ENCODE measurements at places on chromosomes 7 and 10.

GRCh38 chr10:114208351-114208750 is 29.2 kb downstream of the TDRD1 start:
- DNase-seq: no peak

DNA sequence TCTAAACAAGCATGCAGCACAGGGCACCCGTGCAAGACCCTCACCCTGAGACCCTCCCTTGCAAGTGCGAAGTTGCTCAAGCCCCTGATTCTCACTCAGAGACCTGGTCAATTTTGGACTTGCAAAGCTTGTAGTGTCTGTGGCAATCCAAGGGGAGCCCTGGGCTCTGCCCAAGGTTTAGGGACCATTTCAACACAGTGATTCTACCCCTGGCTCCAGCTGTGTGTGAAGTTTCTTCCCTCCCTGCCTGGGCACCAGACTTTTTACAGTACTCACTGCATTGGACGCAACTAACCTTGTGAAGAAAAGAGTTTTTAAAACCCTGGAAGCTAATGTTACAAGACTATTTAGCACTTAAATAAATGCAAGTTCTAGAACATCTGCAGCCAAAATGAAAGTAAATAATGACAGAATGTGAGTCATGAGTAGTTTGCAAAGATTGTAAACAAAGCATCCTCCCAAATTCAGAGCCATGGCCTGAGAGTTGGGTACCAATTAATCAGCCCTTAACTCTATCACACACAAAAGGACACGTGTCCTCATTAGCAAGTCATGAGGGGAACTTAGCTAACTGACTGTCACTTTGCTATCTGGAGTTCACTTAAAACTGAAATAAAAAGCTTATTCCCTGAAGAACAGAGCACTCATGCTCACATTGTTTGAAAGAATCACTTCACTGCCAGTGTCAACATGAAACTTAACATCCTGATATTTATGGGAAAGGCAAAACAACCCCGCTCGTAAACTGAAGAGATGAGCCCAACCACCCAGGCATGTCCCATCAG is 48.1 kb downstream of the RGS10 start:
- no peak for DNase-seq

GRCh38 chr10:119728172-119728800 is 2.4 kb downstream of the INPP5F start:
- no peak for DNase-seq

- peak; percentile 63 for DNase-seq
Measured at GRCh38 chr10:31317652-31318381, 1.2 kb upstream of the ZEB1 start.

- no peak for DNase-seq
Measured at GRCh38 chr7:140060243-140060630, 2.5 kb downstream of the PARP12 start.

- peak; percentile 1 for DNase-seq
Measured at GRCh38 chr10:122878799-122879338, 512 bp downstream of the FAM24B start.

DNA sequence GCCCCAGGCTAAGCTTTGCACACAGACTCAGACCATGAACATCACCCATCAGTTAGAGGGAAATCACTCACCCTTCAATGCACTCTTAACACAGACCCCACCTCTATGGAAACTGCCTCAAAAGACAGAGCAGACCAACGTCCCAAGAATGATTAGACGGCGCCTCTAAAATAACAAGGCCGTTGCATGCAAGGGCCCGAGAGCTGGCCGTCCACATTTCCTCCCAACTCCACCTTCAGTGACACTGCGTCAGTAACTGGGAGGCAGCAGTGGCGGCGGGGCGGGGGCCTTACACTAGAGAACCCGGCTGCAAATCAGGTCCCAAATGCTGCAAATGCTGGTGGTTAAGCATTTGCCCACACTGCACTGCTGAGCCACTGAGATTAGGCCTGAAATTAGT is 115.0 kb downstream of the PTPRN2 start:
- DNase-seq: no peak

GRCh38 chr10:21230219-21230618 is 295.3 kb downstream of the SKIDA1 start:
- DNase-seq: no peak

DNA sequence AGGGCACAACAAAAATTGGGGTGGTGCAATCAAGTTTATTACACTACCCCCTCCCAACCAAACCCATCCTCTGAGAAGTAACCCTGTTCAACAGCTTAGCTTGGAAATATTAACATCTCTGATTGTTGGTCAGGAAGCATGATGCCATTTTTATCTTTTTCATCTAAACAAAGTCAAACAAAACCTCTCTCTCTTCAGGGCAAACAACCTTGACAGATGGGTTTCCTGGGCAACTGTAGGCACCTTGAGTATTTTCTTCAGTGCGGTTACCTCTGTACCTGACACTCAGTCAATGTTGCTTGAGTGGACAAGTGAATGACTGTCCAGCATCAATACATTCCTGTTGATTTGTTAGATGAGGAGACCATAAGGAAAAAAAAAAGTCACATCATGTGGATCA is 183.6 kb downstream of the NRP1 start:
- no peak for DNase-seq

DNA sequence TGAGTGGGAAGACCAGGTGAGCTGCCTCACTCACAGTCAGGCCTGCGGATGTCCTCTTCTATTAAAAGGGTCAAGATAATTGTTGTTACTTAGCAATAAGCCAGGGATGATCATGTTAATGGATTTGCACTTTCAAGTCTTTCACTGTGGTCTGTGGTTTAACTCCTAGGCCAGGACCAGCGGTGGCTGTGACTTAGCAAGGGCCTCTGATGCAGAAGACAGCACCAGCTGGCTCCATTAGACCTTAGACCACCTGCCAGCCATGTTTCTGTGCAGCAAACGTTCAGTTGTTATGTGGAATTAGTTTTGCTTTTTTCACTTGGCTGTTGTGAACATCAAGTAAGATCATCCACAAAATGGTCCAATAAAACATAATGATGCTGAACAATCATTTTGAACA is 537.3 kb downstream of the TNS3 start:
- no peak for DNase-seq

GRCh38 chr7:50939021-50939420 is 156.3 kb upstream of the GRB10 start:
- DNase-seq: no peak

- no peak for DNase-seq
Measured at GRCh38 chr10:12051241-12051640, 8.6 kb upstream of the UPF2 start.

DNA sequence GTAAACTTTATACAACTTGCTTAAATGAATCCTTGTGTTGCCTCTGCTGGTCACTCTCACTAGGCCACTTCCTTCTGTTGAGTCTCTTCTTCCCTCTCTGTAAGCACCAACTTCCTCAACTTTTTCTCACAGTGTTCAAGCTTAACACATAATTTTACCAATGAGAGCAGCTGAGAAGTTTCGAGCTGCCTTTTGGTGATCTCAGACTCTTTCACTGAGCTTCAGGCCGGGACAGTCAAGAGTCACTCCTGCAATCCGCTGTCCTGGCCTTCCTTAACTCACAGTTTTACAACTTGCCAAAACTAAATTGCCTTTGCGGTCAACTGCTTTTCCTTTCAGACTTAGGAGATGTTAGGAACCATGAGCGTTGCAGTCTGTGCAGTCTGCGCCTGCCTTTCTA is 47.4 kb downstream of the PRPF18 start:
- no peak for DNase-seq

DNA sequence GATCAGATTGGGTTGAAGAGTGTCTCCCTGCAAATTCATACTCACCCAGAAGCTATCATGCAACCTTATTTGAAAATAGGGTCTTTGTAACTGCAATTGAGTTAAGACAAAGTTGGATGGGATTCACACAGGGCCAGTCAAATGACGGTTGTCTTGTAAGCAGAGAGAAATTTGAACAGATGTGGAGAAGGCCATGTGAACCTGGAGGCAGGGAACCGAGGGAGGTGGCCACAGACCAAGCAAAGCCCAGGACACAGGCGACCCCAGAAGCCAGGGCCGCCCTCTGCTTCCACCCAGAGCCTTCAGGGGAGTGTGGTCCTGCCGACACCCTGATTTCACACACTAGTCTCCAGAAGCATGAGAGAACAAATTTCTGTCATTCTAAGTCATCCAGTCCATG is 140.8 kb downstream of the SFMBT2 start:
- DNase-seq: no peak

GRCh38 chr7:98994046-98994944 is 116.0 kb downstream of the TRRAP start:
- DNase-seq: no peak

- DNase-seq: no peak
Measured at GRCh38 chr7:90412458-90413184, 9.4 kb downstream of the CLDN12 start.

DNA sequence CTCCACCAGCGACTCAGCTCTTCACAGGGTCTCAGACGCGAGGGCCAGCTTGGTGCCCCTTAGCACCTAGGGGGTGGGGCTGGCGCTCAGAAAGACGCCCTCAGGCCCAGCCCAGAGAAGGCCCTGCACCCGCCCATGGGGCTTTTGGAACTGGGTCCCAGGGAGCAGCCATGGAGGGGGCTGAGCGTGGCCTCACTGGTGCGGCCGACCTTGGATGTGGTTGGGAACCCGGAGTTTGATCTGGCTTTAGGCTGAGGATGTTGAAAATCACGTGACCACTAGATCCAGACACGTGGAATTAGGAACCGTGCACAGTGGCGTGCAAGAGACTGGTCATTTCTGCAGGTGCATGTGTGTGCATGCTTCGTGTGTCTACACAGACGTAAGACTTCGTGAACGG is 185.4 kb downstream of the DNAJB6 start:
- DNase-seq: no peak

GRCh38 chr10:104325436-104326435 is 12.5 kb downstream of the ITPRIP start:
- no peak for DNase-seq

GRCh38 chr10:73522263-73522662 is 26.4 kb upstream of the PPP3CB start:
- no peak for DNase-seq

GRCh38 chr7:153902862-153903261 is 149.3 kb upstream of the DPP6 start:
- no peak for DNase-seq

- DNase-seq: no peak
Measured at GRCh38 chr10:121708728-121709674, 110.8 kb upstream of the FGFR2 start.

GRCh38 chr7:100640517-100641440 is 573 bp downstream of the TFR2 start:
- no peak for DNase-seq

DNA sequence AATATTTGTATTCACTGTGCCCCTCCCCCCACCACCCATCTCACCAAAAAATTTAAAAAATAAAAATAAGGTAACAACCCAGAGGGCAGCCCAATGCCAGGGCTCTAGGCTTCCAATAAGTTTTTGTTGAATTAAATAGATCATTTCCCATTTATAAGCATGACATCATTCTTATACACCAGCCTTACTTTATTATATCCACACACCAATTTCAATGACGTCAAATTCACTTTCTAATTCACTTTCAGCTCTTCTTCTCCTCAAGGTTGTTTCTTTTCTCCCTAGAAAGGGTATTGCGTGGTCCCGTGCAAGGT is 1.2 kb upstream of the DKK1 start:
- DNase-seq: no peak

- no peak for DNase-seq
Measured at GRCh38 chr7:7771452-7771851, 53.0 kb upstream of the RPA3 start.

- DNase-seq: no peak
Measured at GRCh38 chr10:87782721-87783120, 35.3 kb downstream of the ATAD1 start.

GRCh38 chr7:156897673-156898072 is 4.7 kb upstream of the LMBR1 start:
- no peak for DNase-seq

GRCh38 chr7:74083928-74084721 is 521 bp downstream of the LIMK1 start:
- DNase-seq: no peak

- DNase-seq: no peak
Measured at GRCh38 chr7:55308186-55308929, 56.8 kb upstream of the LANCL2 start.

DNA sequence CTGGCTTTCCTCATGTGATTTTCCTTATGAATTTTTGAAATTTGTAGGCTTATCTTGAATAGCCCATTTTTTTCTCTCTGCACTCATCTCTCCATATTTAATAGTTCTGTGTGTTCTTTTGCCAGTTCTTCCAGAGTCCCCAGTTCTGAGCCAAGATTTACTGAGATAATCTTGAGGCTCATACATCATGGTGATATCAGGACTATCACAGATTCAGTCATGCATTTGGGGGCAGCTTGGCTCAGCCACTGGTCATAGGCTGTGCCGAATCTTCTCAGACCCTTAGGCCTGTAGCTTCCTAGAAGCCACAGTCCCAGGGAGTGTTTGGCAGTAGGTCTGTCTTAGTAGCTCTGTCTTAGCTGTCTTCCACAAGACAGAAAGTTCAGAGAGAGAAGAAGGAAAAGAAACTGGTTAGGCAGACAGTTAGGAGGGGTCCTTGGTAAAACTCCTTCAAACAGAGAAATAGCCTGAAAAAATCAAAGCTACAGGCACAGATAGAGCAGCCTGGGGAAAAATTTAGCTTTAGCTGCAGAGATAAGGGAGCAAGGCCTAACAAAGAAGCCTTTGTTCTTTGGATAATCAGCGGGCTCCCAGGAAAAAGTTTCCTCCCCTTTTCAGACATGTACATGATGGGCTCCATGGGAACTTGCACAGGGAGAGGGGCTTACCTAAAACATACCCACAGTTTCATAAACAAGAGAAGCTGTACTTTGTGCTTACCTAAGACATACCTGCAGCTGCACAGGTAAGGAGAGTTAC is 29.1 kb downstream of the FAS start:
- no peak for DNase-seq

GRCh38 chr10:6811153-6811552 is 231.1 kb upstream of the PRKCQ start:
- DNase-seq: no peak

GRCh38 chr10:17547060-17547459 is 70.1 kb downstream of the HACD1 start:
- DNase-seq: no peak

- DNase-seq: no peak
Measured at GRCh38 chr7:158569858-158570323, 17.7 kb downstream of the PTPRN2 start.

- DNase-seq: no peak
Measured at GRCh38 chr7:56447864-56448693, 331.9 kb upstream of the NUPR2 start.

Data from stimulated activated CD8-positive, alpha-beta memory T cell treated with anti-CD3 and anti-CD28 coated beads, Interleukin-4, amount 100 ng/mL, for 4 hours (primary cell).